ENCODE measurements at places on chromosomes 1 and 21. TPM values are rescaled to one million over a fixed set of nuclear protein-coding genes. Genes with fewer than 3 reads are reported as not detected.

GRCh38 chr1:58670181-58670580, 29.7 kb downstream of the MYSM1 start:
- DNase-seq, result no peak

- DNase-seq, result no peak
Measured at GRCh38 chr1:20470194-20470593, 15.8 kb downstream of the CAMK2N1 start.

GRCh38 chr1:153032073-153032472, 1.1 kb downstream of the SPRR1B start:
- no peak for DNase-seq

DNA sequence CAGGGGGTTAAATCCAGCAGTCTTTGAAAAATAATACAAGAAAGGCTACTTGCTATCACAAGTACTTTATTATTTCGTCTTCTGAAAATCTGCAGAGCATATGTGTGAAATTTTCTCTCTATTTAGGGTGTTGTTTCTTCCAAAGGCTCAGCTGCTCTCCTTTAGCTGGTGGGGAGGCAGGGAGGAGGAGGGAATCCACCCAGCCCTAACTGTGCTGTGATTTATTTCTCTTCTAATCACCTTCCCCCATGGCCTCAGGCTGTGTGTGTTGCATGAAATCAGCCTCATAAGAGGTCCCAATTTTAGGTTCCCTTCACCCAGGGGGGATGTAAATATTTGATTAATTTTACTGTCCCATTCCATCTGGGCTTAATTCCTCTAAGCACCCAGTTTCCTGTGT, 77.6 kb upstream of the PGBD5 start:
- DNase-seq, result no peak

The UMODL1 gene
- total RNA-seq, result not detected

- no peak for DNase-seq
Measured at GRCh38 chr1:244414543-244414942, 37.2 kb downstream of the ADSS2 start.

- no peak for DNase-seq
Measured at GRCh38 chr1:43522431-43522775, 8.3 kb upstream of the PTPRF start.

GRCh38 chr1:224182866-224183590, at the start of gene DEGS1:
DEGS1 (plus strand) TSS chr1:224183240; CDS start chr1:224183337, 97 bp downstream.
- no peak for DNase-seq

DNA sequence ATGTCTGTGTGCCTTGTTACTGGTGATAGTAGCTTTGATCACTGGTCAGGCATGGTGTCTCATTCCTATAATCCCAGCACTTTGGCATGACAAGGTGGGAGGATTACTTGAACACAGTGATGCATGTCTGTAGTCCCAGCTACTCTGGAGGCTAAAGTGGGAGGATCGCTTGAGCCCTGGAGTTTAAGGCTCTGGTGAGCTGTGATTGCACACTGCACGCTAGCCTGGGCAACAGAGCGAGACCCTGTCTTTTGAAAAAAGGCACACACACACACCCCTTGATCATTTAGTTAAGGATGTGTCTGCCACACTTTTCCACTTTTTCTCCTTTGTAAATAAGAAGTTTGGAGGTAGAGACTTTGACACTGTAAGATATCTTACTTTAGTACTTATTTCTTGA, 15.1 kb downstream of the MIGA1 start:
- no peak for DNase-seq

The NEK2 gene
- total RNA-seq, result 18.5 TPM

- no peak for DNase-seq
Measured at GRCh38 chr1:89999208-89999607, 4.3 kb downstream of the ZNF326 start.

DNA sequence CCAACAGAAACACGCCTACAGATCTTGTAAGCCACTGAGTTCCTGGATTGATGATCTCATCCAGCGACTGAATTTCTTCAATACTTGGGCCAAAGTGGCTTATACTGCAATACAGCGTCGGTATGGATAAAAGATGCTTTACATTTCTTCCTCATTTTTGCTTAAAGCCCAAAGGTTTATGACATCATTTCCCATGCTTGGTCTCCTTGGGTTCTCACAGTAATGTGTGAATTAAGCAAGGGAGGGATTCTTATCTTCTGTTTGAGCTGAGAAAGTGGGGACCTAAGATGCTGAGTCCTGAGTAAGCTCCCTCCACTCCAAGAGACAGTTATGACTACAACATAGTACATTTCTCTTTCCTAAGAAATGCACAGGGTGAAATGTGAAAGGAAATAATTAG, 39.5 kb downstream of the LBR start:
- DNase-seq, result no peak

- no peak for DNase-seq
Measured at GRCh38 chr21:20551939-20552338, 446.3 kb upstream of the NCAM2 start.

GRCh38 chr1:232966663-232967062, 16.3 kb downstream of the NTPCR start:
- no peak for DNase-seq

- peak; percentile 78 for DNase-seq
Measured at GRCh38 chr21:35400233-35400939, 351.3 kb upstream of the RUNX1 start.

DNA sequence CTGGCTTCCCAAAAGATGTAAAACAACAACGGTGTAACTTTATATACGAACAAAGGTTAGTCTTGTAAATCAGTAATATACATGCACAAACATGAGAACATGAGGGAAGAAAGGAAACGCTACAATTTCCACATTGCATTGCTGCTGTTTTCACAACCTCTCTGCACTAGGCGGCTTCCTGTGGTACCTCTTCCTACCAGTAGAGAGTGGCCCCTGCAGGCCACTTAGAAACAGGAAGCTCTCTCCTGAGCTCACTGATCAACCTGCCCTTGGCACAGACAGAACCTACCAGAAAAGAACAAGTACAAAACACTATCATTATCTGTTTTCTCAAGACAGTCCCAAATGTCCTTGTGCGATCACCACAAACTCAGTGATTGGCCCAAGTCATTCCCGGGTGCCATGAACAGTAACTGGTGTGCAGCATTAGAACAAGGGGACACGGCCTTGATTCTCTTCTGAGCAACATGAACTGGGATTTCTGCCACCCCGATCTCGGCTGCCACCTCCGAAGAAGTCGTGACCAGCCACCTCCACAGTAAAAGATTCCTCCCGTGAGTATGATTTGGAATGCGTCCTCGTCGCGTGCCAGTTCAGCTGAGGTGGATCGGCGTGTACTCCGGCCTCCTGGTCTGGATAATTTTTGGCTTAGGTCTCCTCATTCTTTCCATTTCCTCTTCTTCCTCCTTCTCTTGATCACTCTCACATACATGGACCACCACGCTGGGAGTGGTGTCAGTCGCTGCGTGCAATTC, 5.7 kb upstream of the KCNE1 start:
- peak; percentile 46 for DNase-seq

- peak; percentile 53 for DNase-seq
Measured at GRCh38 chr1:44377925-44378784, 23.1 kb upstream of the ERI3 start.

DNA sequence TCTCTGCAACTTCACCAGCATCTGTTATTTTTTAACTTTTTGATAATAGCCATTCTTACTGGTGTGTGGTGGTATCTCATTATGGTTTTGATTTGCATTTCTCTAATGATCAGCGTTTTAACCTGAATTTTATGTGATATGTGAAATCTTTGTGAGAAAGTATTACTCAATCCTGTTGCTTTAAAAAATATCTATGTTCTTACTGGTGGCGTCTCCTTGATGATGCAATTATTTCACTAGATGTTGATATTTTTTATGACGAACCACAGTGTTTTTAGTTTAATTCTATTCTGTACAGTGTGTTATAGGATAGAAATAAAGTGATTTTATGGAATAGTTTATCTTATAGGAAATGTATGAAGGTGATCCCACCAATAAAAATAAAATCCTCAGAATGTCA, 54.7 kb upstream of the GPR88 start:
- DNase-seq, result no peak

DNA sequence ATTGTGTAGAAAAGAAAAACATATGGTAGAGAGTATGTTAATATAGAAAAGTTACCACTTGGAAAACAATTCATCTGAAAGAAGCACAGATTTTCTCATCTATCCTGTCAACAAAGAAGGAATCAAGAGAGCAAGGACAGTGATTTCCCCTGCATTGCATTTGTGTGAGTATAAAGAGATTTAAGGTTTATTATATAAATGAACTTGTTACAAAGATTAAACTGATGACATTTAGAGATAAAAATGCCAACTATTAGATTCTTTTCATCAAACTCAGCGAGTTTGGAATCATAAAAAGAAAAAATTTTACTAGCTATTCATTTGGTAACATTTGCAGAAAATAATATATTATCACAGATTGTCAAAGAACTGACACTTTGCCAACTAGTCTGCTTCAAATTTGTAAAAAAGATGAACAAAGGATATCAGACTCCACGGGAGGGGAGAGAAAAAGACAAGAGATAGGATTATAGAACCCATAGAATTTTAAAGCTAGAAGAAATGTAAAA, at the start of gene RGS21:
Gene RGS21, plus strand, starts transcription at position 51 of the 509 bp plus-strand sequence. CDS start 26,045 bp downstream, outside the sequence.
- DNase-seq, result no peak

- DNase-seq, result no peak
Measured at GRCh38 chr1:7938070-7938469, 2.6 kb downstream of the TNFRSF9 start.

The CYP4X1 gene
- 3.4 TPM for total RNA-seq

The GIPC2 gene
- 31.9 TPM for total RNA-seq

DNA sequence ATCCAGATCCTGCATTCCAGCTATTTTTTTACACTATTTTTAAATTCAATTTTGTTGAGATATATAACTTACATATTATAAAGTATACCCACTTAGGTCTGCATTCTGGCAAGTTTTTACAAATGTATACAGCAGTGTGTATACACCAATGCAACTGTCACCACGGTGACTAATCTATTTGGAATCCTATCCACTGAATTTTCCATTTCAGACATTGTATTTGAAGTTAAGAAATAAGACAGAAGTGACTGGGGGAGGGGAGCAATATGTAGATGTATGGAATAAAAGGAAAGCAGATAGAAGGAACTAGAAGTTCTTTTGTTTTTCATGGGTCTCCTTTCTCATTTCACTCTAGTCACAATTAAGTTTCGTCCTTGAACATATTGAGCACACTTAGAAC, 431.5 kb upstream of the CHRM3 start:
- DNase-seq, result no peak

- DNase-seq, result no peak
Measured at GRCh38 chr1:186671136-186671825, 8.9 kb downstream of the PTGS2 start.

The RIIAD1 gene
- not detected for total RNA-seq

The SLC45A1 gene
- 1.1 TPM for total RNA-seq

GRCh38 chr1:23544444-23545389, 13.7 kb upstream of the E2F2 start:
- DNase-seq, result peak; percentile 83

- DNase-seq, result no peak
Measured at GRCh38 chr1:161902182-161902581, 121.5 kb downstream of the OLFML2B start.

GRCh38 chr1:214503553-214503952, 47.8 kb downstream of the PTPN14 start:
- no peak for DNase-seq

DNA sequence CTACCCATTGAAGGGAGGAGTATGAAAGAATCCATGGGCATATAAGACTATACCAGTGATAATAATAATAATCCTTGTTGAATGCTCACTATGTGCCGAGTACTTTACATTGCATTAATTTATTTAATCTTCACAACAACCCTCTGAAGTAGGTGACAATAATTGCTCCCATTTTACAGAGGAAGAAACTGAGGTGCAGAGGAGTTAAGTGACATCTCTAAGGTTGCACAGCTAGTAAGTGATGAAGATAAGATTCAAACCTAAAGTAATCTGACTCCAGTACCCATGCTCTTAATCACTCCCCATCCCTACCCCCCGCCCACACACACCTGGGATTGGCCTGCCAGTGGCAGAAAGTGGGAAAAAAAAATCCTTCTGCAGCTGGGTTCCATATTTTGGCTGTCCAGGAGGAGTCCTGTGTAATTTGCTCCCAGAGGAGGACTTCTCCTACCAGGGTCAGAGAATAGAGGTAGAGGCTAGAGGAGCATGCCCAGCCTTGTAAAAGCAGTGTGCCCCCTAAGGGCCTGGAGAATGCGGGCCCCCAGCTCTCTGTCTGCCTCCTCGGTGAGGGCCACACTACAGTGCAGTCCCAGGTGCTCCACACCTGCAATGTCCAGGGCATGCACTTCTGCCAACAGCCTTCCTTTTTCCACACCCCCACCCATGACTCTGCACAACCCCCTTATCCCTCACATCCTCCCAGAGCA, 57.8 kb downstream of the TMEM53 start:
- no peak for DNase-seq

DNA sequence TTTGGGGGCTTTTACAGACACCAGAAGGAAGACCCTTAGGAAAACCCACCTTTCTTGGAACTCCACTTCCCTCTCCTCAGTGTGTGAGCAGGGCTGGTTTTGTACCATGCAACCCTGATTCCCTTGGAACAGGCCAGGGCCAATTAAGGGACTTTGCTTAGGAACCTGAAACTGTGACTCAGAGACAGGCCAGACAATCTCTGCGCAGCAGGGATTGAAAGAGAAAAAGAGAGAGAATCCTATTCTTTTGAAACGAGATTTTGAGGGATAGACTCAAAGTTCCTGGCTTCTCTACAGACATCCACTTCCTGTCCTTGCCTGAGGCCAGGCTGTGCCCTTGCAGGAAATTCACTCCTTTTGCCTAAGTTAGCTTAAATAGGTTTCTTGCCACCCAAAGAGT, 23.1 kb upstream of the C1orf198 start:
- DNase-seq, result no peak

DNA sequence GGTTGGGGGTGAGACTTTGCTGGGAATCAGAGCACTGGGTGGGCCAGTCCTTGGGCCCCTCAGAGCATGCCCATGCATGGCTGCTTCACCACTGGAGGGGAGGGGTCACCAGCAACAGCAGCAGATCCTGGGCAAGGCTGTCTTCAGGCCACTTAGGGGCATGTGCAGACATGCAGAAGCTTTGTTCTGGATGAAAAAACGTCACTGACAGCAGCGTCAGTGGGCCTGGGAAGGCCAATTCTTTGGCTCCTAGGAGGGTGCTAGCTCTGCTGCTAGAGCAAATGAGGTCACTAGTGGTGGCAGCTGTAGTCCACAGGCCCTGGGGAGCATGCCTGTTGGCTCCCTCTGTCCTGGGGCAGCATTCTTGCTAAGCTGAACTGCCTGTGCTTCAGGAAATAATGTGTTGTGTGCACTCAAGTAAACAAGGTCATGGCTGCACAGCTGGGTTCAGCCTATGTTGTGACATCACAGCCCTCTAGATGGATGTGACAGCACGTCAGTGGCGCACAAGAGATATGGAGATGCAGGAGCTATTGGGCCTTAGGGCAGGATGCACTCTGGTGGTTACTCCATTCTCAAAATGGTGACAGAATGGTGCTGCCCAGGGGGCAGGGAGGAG, 27.0 kb downstream of the ZC3H11B start:
- DNase-seq, result no peak

- DNase-seq, result no peak
Measured at GRCh38 chr21:44820851-44821250, 3.0 kb upstream of the SUMO3 start.

- no peak for DNase-seq
Measured at GRCh38 chr1:45410850-45411509, 70.7 kb upstream of the MUTYH start.

GRCh38 chr1:74481607-74482006, 30.8 kb downstream of the LRRC53 start:
- no peak for DNase-seq

GRCh38 chr1:46199233-46199749, 1.1 kb upstream of the POMGNT1 start:
- no peak for DNase-seq

- DNase-seq, result no peak
Measured at GRCh38 chr1:10257851-10258250, 47.5 kb downstream of the KIF1B start.
